Nucleus accumbens (tissue), 56 donors: ENCODE measurements at places on chromosomes 12 and 14.

DNA sequence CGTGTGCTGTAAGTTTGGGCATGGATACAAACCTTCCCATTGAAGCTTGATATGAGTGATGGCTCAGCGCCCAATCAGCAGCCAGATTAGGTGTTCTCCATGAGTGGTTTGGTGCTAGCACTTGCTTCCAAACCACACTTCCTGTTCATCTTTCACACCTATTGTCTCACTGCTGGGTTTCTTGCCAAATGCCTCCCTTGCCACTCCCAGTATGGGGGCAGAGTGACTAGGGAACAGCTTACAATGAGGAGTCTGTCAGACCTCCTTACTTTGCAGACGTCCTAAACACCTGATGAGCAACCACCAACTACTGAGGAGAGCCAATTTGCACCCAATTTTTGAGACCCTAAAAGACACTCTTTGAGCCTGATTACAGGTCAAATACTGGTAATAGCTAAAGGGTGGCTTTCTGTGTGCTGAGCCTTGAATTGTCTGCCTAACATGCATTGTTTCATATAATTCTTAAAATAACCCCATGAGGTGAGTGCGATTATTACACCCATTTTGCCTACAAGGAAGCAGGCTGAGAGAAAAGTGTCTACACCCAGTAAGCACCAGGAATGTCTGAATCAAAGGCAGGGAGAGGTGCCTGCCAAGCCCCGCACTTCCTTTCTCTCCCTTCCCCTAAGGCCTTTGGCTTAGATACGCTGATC, 48.4 kb upstream of the FOS start:
- no peak for DNase-seq

GRCh38 chr12:90102957-90103652, 394.5 kb upstream of the ATP2B1 start:
- DNase-seq: no peak

DNA sequence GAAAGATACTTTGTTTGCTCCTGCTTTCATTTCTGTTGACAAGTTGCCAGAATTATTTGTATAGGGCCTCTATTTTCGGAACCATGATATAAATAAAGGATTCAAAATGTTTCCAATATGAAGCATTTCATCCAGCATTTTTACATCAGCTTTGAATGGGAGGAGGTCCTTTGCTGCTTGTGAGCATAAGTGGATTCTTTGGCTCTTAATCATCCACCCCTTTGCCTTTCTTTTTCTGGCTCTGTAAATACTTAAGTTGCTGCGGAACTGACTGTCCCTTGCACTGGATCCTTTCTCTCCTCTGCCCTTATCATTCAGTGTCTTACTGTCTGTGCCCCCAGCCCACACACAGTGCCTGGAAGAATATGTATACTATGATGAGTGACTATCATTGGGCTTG, 357.3 kb upstream of the RGS6 start:
- DNase-seq: no peak

GRCh38 chr12:132596016-132596415, 14.4 kb downstream of the LRCOL1 start:
- DNase-seq: no peak

DNA sequence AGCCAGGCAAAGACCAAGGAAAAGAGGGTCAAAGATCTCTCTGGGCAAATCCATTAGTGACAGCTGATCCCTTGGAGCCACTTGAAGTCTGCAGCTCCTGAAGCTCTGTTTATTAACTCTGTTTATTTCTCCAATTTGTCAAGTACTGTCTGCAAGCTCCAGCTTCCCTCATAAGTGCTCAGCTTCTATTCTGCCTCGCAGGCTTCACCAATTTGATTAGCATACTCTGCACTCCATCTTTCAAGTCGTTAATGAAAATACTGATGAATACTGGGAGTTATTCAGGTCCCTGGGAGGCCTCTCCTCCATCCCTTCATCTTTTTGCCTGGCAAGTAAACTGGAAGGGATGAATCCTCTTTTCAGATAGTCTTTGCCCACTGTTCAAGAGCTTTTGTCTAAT, 54.3 kb downstream of the TTC9 start:
- no peak for DNase-seq
